ENCODE measurements at places on chromosomes 11 and 22. TPM values are rescaled to one million over a fixed set of nuclear protein-coding genes. Genes with fewer than 3 reads are reported as not detected.

- H3K36me3 ChIP-seq = no peaks in the 10 kb centered on the region
- DNase-seq = peak; percentile 15
- no peaks in the 10 kb centered on the region for H3K4me1 ChIP-seq
- H3K4me3 ChIP-seq = no peak overlapping the region
Observed at GRCh38 chr22:19886605-19887255, 32.1 kb upstream of the GNB1L start.

Gene TRPC6
- 0.56 TPM for polyA plus RNA-seq

DNA sequence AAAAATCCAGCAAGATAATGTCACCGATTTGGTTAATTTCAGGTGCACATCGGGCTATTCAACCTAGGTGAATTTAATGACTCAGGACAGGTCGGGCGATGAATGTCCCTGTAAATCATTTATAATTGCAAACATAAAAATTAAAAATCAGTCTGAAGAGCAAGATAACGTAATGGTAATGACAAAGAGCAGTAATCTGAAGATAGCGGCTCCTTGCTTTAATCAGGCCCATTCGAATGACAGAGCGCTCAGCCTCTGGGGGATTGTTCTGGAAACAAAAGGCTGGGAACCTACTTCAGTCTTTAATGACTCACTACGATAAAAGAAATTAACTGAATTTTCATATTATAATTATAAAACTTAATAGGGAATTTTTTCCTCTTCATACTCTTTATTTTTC is 61.3 kb downstream of the RCN1 start:
- H3K27me3 ChIP-seq = no peaks in the 10 kb centered on the region
- no peak overlapping the region for H3K27ac ChIP-seq
- H3K4me1 ChIP-seq = no peaks in the 10 kb centered on the region

- no peak for DNase-seq
- no peaks in the 10 kb centered on the region for H3K4me1 ChIP-seq
- no peaks in the 10 kb centered on the region for H3K36me3 ChIP-seq
- no peak overlapping the region for H3K27ac ChIP-seq
- no peak overlapping the region for H3K4me3 ChIP-seq
Observed at GRCh38 chr11:75261902-75262361, 21.4 kb downstream of the TPBGL start.

- peak; percentile 36 for DNase-seq
- no peak within 1 kb of the TSS for H3K27ac ChIP-seq
- H3K4me1 ChIP-seq = no peaks in the 10 kb centered on the region
- no peaks in the 10 kb centered on the region for H3K27me3 ChIP-seq
- no peaks in the 10 kb centered on the region for H3K36me3 ChIP-seq
Observed at GRCh38 chr11:57460022-57460757, at the start of gene RTN4RL2. RTN4RL2 (plus strand) TSS chr11:57460528; CDS start chr11:57460866, 338 bp downstream.

GRCh38 chr11:66015454-66015881 is 3.7 kb downstream of the CST6 start:
- no peak overlapping the region for H3K4me3 ChIP-seq
- no peak for DNase-seq
- no peaks in the 10 kb centered on the region for H3K27me3 ChIP-seq
- H3K4me1 ChIP-seq = no peaks in the 10 kb centered on the region
- no peak overlapping the region for H3K27ac ChIP-seq

DNA sequence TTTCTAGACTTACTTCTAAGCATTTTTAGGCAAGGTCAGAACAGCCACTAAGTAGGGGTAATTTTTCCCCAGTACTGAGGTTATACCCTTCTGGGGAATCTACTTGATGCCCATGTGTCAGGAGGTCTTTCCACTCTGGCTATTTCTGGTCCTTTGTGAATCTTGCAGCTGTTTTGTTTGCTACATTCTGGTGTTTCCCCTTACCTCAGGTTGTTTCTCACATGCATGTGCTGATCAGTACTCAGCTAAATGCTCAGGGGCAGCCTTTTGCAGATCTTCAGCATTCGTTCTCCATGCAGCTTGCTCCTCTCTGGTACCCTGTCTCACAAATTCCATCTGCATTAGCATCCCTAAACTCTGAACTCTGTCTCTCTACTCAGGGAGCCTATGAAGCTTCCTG is 303.6 kb downstream of the SOX6 start:
- no peaks in the 10 kb centered on the region for H3K36me3 ChIP-seq
- H3K27me3 ChIP-seq = no peaks in the 10 kb centered on the region
- no peak overlapping the region for H3K4me3 ChIP-seq
- H3K4me1 ChIP-seq = no peaks in the 10 kb centered on the region

- H3K36me3 ChIP-seq = no peaks in the 10 kb centered on the region
- DNase-seq = no peak
- H3K27me3 ChIP-seq = no peaks in the 10 kb centered on the region
- no peak overlapping the region for H3K4me3 ChIP-seq
- H3K27ac ChIP-seq = no peak overlapping the region
Observed at GRCh38 chr11:117946156-117946841, 17.1 kb upstream of the TMPRSS13 start.

DNA sequence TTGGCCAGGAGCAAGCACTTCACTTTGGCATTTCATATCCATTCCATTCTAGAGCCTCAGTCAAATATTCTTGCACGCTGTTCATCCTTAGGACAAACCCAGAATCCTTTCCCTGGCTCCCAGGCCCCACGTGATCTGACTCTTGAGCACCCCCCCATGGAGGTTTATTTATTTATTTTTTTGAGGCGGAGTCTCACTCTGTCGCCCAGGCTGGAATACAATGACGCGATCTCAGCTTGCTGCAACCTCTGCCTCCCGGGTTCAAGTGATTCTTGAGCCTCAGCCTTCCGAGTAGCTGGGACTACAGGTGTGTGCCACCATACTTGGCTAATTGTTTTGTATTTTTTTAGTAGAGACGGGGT is 12.7 kb upstream of the TSGA10IP start:
- no peak for DNase-seq
- H3K27me3 ChIP-seq = no peaks in the 10 kb centered on the region
- no peak overlapping the region for H3K27ac ChIP-seq
- H3K4me3 ChIP-seq = no peak overlapping the region
- no peaks in the 10 kb centered on the region for H3K4me1 ChIP-seq

- H3K27me3 ChIP-seq = no peaks in the 10 kb centered on the region
- H3K4me3 ChIP-seq = no peak overlapping the region
- H3K36me3 ChIP-seq = no peaks in the 10 kb centered on the region
- H3K27ac ChIP-seq = no peak overlapping the region
Observed at GRCh38 chr11:131940126-131940525, 569.7 kb downstream of the NTM start.
